Activated CD8-positive, alpha-beta T cell treated with anti-CD3 and anti-CD28 coated beads, Interleukin-2, amount 10 ng/mL, durations not matched to agents 7 days and 5 days (primary cell): ENCODE measurements at places on chromosomes 6 and 20. TPM values are rescaled to one million over a fixed set of nuclear protein-coding genes. Genes with fewer than 3 reads are reported as not detected.

DNA sequence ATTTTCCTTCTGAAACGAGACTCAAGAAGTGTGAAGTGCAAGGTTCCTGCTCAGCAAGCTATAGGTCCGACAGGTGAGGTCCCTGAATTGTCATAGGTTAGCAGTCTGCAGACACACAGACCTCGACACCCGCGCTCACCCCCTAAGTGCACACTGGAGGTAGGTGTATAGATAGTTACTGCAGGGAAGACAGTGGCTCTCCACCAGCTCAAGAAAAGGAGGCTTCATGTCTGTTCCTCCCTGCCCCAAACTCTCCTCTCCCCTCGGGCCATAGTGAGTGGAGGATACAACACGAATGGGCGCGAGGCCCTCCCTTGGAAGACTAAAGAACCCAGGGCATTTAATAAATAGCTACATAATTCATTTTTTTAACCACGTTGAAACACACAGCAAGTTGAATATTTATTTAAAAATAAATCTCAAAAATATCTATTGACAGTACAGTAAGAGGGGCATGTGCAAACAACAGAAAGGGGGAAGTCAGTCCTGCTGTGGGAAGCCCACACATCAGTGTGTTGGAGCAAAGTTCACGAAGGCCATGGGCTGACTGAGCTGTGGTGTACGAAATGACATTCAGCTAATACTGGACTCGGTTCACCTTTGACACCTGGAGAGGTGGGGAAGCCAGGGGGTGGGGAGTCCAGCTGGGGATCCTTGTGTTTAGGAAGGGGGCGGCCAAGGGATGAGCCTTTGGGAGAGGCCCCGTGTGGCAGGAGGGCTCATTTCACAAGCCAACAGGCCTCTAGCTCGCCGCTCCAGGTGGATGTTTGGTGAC is 10.7 kb downstream of the SPATA2 start:
- peaks cover 27% of the 10 kb centered on the region for H3K36me3 ChIP-seq
- H3K27ac ChIP-seq = no peak overlapping the region
- H3K4me1 ChIP-seq = no peaks in the 10 kb centered on the region
- H3K27me3 ChIP-seq = no peaks in the 10 kb centered on the region

- H3K27ac ChIP-seq = no peak overlapping the region
- peaks cover 73% of the 10 kb centered on the region for H3K36me3 ChIP-seq
- peaks cover 47% of the 10 kb centered on the region for H3K4me1 ChIP-seq
- no peak overlapping the region for H3K4me3 ChIP-seq
- no peaks in the 10 kb centered on the region for H3K27me3 ChIP-seq
Measured at GRCh38 chr6:158722176-158722729, 72.4 kb downstream of the SYTL3 start.

Gene PRSS16
- total RNA-seq = 0.81 TPM

Gene EYA2
- total RNA-seq = not detected

Gene FAM83D
- total RNA-seq = 24.9 TPM

GRCh38 chr20:33897313-33897912 is 86.3 kb downstream of the CHMP4B start:
- H3K4me1 ChIP-seq = no peaks in the 10 kb centered on the region
- no peak overlapping the region for H3K27ac ChIP-seq
- H3K36me3 ChIP-seq = no peaks in the 10 kb centered on the region
- no peak for DNase-seq

DNA sequence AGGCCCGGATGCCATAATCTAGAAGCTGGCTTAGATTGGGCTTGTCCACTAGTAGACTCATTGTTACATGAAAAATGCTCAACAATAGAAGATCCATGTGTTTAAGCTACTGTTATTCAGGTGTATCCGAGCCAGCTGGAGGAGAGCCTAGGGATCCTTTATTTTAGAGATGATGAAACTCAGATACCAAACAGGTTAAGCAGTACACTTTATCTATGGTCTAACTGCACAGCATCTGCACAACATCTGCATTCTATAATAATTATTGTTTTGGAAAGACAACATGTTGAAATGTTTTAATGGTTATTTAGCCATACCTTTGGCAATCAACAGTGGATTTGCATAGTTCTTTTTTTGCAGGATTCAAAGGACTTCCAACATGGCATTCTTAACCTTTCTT is 134.1 kb downstream of the RFPL4B start:
- H3K4me3 ChIP-seq = no peak overlapping the region
- H3K27ac ChIP-seq = no peak overlapping the region
- H3K27me3 ChIP-seq = no peaks in the 10 kb centered on the region
- DNase-seq = no peak
- H3K36me3 ChIP-seq = no peaks in the 10 kb centered on the region

GRCh38 chr6:53639520-53639919 is 26.0 kb downstream of the KLHL31 start:
- H3K36me3 ChIP-seq = no peaks in the 10 kb centered on the region
- H3K27me3 ChIP-seq = peaks cover 3% of the 10 kb centered on the region
- H3K4me1 ChIP-seq = peaks cover 1% of the 10 kb centered on the region
- no peak overlapping the region for H3K4me3 ChIP-seq
- H3K27ac ChIP-seq = no peak overlapping the region

DNA sequence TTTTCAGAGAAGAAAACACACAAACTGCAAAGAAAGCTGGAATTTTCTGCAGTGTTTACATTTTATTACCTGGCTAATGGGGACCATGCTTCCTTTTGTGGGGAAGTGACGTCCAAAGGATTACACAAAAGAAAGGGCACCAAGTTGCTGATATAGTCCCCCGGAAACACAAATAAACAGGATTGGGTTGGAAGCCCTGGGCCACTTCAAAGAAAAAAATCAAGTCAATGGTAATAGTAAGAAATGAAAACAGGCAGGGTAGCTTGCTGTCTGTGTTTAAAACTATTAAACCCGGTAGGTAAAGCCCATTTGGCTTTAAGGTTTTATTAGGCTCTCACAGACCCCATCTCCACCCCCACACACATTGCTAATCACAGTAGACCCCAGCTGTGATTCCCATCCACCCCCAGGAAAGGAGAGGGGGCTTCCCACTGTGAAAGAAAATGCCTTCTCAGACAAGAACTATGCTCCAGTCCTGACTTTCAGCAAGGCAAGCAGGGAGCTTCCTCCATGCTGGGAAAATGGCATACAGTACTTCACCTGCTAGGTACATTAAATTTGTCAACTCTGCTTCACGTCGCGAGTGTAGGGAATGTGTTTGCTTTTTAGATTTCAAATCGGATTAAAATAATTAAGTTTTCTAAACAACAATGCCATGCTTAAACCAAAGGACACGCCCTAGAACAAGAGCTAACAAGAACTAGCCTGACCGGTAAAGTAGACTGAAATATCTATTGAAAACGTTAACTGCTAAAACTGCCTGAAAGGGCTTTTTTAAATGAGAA is 1.1 kb downstream of the PERP start:
- H3K36me3 ChIP-seq = no peaks in the 10 kb centered on the region
- no peak for DNase-seq
- H3K27ac ChIP-seq = no peak overlapping the region
- peak overlapping the region; percentile 82 for H3K4me3 ChIP-seq

- no peak for DNase-seq
- peak overlapping the region; percentile 12 for H3K4me3 ChIP-seq
- H3K36me3 ChIP-seq = no peaks in the 10 kb centered on the region
- no peak overlapping the region for H3K27ac ChIP-seq
- H3K27me3 ChIP-seq = peaks cover 10% of the 10 kb centered on the region
Measured at GRCh38 chr6:170439366-170440361, 113.4 kb downstream of the PSMB1 start.

Gene GSTA3
- not detected for total RNA-seq

DNA sequence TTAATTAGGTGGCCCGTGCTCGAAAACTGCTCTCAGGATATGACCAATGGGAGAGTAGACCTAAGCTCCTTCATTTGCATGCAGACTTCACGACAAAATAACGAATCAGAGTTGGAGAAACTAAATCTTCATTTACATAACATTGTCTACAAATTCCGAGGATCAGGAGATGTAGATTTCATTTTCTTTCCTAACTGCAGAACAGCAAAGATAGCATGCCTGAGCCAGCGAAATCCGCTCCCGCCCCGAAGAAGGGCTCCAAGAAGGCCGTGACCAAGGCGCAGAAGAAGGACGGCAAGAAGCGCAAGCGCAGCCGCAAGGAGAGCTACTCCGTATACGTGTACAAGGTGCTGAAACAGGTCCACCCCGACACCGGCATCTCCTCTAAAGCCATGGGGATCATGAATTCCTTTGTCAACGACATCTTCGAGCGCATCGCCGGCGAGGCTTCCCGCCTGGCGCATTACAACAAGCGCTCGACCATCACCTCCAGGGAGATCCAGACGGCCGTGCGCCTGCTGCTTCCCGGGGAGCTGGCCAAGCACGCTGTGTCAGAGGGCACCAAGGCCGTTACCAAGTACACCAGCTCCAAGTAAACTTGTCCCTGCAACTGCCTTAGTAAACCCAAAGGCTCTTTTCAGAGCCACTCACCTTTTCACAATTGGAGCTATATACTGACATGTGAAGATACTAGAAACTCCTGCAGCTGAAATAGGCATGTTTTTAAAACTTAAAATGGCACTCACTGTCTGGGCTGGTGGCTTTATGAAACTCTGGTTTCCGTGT is 96.5 kb downstream of the HFE start:
- H3K27ac ChIP-seq = peak overlapping the region; percentile 97
- H3K27me3 ChIP-seq = no peaks in the 10 kb centered on the region
- peaks cover 79% of the 10 kb centered on the region for H3K4me1 ChIP-seq
- DNase-seq = peak; percentile 80
- peaks cover 13% of the 10 kb centered on the region for H3K36me3 ChIP-seq

Gene GFOD1
- 8.0 TPM for total RNA-seq

Gene CTAGE9
- total RNA-seq = not detected

GRCh38 chr6:78483553-78484197 is 383.7 kb upstream of the IRAK1BP1 start:
- no peak for DNase-seq
- H3K27ac ChIP-seq = no peak overlapping the region
- H3K4me1 ChIP-seq = no peaks in the 10 kb centered on the region
- H3K27me3 ChIP-seq = no peaks in the 10 kb centered on the region
- H3K4me3 ChIP-seq = no peak overlapping the region

DNA sequence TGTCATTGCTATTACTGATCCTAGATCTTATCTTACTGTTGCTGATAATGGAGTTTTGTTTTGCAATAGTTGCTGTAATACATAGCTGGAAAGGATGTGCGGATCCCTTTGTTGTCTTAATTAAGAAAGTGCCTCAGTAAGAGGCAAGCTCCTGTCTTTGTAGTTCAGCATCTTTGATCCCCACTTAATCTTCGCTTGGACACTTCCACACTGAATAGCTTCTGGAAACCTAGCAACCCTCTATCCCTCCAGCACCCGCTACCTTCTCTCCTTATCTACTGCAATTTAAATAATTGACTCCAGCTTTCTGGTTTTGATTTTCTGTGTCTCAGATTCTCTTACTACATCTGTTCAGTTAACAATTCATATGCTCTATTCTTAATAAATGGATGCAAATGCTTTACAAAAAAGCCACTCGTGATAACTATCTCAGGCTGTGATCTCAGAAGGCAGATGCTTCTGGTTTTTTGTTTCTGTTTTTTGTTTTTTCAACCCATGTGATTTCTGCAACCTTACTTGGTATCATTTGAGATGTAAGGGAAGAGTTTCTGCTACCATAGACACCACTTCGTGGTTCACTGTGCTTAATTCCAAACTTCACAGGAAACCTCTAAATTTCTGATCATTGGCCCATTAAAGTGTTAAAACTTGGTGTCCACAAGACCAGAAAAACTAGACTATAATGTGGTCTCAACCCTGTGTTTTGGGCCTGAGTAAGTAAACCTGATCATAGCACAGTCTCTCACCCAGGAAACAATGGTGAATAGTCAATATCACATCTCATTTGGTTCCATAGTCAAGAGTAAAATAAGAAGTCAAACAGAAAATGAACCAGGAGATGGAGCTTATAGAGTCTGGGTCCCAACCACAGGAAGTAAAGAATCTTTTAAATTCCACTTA is 352.1 kb upstream of the SOX4 start:
- H3K4me1 ChIP-seq = no peaks in the 10 kb centered on the region
- H3K36me3 ChIP-seq = peaks cover 2% of the 10 kb centered on the region
- no peak overlapping the region for H3K4me3 ChIP-seq
- DNase-seq = no peak

- no peaks in the 10 kb centered on the region for H3K27me3 ChIP-seq
- H3K36me3 ChIP-seq = peaks cover 2% of the 10 kb centered on the region
- H3K4me1 ChIP-seq = peaks cover 78% of the 10 kb centered on the region
- H3K4me3 ChIP-seq = peak overlapping the region; percentile 69
Measured at GRCh38 chr6:135088818-135089809, 34.5 kb upstream of the HBS1L start.

GRCh38 chr6:166244353-166245045 is 63.7 kb downstream of the PRR18 start:
- H3K4me1 ChIP-seq = peaks cover 61% of the 10 kb centered on the region
- DNase-seq = peak; percentile 77
- no peaks in the 10 kb centered on the region for H3K36me3 ChIP-seq
- peaks cover 23% of the 10 kb centered on the region for H3K27me3 ChIP-seq

Gene BAG2
- 9.4 TPM for total RNA-seq

Gene CD93
- total RNA-seq = 0.73 TPM

- H3K27me3 ChIP-seq = peaks cover 13% of the 10 kb centered on the region
- no peaks in the 10 kb centered on the region for H3K4me1 ChIP-seq
- DNase-seq = no peak
- H3K4me3 ChIP-seq = no peak overlapping the region
- H3K27ac ChIP-seq = no peak overlapping the region
Measured at GRCh38 chr6:11069760-11070159, 23.9 kb upstream of the SMIM13 start.

- no peaks in the 10 kb centered on the region for H3K27me3 ChIP-seq
- H3K4me1 ChIP-seq = peaks cover 5% of the 10 kb centered on the region
- peaks cover 8% of the 10 kb centered on the region for H3K36me3 ChIP-seq
- DNase-seq = no peak
Measured at GRCh38 chr20:36717657-36718056, 28.2 kb downstream of the NDRG3 start.
